ENCODE measurements at places on chromosomes 12 and 14. TPM values are rescaled to one million over a fixed set of nuclear protein-coding genes. Genes with fewer than 3 reads are reported as not detected.
A peak's percentile ranks its signal among the peaks of the same experiment; 100 is the strongest.

DNA sequence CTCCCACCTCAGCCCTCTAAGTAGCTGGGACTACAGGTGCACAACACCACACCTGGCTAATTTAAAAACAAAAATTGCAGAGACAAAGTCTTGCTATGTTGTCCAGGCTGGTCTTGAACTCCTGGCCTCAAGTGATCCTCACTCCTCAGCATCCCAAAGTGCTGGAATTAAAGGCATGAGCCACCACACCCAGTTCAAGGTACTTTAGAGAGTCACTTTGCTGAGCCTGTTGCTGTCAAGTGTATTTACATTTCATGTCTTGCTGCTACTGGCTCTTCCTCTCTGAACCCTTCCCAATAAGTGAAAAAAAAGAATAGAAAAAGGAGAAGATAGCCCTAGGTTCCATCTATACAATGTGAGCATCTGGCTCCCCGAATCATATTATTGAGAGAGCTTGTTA is 38.4 kb downstream of the SLCO1A2 start:
- H3K27ac ChIP-seq, result no peak overlapping the region
- no peak overlapping the region for H3K4me3 ChIP-seq
- no peaks in the 10 kb centered on the region for H3K27me3 ChIP-seq
- H3K36me3 ChIP-seq, result no peaks in the 10 kb centered on the region

Gene RAB15
- polyA plus RNA-seq, result 8.6 TPM

- H3K27me3 ChIP-seq, result no peaks in the 10 kb centered on the region
- H3K4me1 ChIP-seq, result no peaks in the 10 kb centered on the region
- no peak overlapping the region for H3K4me3 ChIP-seq
- DNase-seq, result no peak
These were observed 15.7 kb upstream of the BMAL2 start for GRCh38 chr12:27316947-27317346.

Gene ADCY6
- polyA plus RNA-seq, result 5.3 TPM

- peaks cover 39% of the 10 kb centered on the region for H3K4me1 ChIP-seq
- H3K4me3 ChIP-seq, result no peak overlapping the region
- DNase-seq, result no peak
- H3K27ac ChIP-seq, result peak overlapping the region; percentile 57
- H3K36me3 ChIP-seq, result peaks cover 2% of the 10 kb centered on the region
These were observed 7.2 kb downstream of the DMAC2L start for GRCh38 chr14:50319293-50319692.

Gene CCDC38
- not detected for polyA plus RNA-seq

- DNase-seq, result no peak
- no peaks in the 10 kb centered on the region for H3K27me3 ChIP-seq
- H3K4me3 ChIP-seq, result no peak overlapping the region
- H3K4me1 ChIP-seq, result no peaks in the 10 kb centered on the region
- no peaks in the 10 kb centered on the region for H3K36me3 ChIP-seq
These were observed 116.1 kb upstream of the FUT8 start for GRCh38 chr14:65296402-65296801.

- no peaks in the 10 kb centered on the region for H3K27me3 ChIP-seq
- H3K36me3 ChIP-seq, result peaks cover 2% of the 10 kb centered on the region
- H3K4me1 ChIP-seq, result no peaks in the 10 kb centered on the region
- no peak overlapping the region for H3K4me3 ChIP-seq
These were observed 145.4 kb downstream of the AEBP2 start for GRCh38 chr12:19584732-19585131.

DNA sequence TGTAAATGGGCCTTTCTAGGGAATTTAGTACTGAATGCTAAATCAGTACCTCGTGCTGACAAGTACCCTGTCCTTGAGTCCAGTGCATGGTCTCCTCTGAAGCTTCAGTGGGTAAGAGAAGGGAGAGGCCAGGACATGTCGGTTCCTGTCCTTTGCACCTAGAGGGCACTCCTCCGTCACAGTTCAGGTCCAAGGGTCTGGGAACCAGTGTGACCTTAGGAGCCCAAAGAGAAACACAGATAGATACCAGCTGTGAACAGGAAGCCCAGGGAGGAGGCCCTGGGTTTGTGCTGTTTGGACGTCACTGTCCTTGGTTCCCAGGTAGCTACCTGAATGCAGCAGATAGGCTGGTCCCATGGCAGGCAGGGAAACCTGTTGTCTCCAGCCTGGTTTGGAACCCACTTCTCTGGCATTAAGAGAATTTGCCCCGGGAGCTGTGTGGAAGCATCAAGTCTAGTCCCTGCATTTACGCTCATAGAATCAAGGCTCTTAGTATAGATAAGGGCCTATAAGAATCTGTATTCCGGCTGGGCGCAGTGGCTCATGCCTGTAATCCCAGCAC is 3.9 kb upstream of the FGF23 start:
- no peaks in the 10 kb centered on the region for H3K36me3 ChIP-seq
- no peak overlapping the region for H3K27ac ChIP-seq
- H3K4me3 ChIP-seq, result no peak overlapping the region
- H3K27me3 ChIP-seq, result peaks cover 2% of the 10 kb centered on the region
- no peak for DNase-seq
- H3K4me1 ChIP-seq, result no peaks in the 10 kb centered on the region

DNA sequence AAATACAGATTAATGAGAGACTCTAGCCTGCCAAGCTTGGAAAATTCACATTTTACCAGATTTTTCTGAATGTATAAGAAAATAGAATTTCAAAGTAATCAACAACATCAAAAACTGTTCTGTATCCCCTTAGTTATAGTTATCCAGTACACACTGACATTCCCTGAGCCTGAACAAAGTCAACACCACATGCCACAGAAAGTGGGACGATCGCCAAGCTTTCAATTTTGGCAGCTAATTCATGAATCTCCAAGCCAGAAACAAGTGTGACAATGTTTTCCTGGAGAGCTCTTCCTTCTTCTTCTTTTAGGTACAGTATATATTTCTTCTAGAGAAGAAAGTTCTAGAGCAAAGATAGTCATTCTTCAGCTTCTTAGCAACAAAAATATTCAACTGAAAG is 290.2 kb downstream of the PRKD1 start:
- H3K4me1 ChIP-seq, result no peaks in the 10 kb centered on the region
- H3K36me3 ChIP-seq, result no peaks in the 10 kb centered on the region
- no peak for DNase-seq
- no peak overlapping the region for H3K27ac ChIP-seq
- no peak overlapping the region for H3K4me3 ChIP-seq

Gene PMEL
- polyA plus RNA-seq, result 0.20 TPM

Gene KRT71
- not detected for polyA plus RNA-seq

DNA sequence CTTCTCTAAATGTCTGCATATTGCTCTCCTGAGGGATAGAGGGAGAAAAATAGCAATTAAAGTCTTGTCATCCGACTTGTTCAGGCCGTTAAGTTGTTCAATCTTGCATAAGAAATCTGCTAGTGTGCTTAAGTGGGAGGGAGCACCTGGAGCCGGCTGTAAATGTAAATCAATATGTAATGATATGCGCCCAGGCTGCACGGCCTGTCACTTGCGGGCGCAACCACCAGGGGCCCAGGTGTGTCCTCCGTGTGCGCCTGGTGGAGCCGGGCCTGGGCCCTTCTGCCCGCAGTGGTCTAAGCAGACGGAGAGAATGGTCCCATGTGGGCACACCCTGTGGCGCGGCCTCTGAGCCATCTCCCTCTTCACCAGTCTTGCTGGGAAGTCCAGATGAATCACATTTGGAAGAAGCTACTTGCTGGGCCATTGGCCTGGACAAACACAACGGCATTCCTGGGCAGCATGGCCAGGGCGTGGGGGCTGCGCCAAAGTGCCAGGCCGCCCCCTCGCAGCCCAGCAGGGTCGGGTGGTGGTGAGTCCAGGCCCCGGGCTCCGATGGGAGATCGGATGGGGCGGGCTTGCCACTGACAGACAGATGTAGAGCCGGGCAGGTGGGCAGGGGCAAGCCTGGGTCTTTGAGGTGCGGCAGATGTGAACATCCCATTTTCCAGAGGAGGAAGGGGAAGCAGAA is 193.3 kb upstream of the C14orf180 start:
- H3K27ac ChIP-seq, result no peak overlapping the region
- peaks cover 9% of the 10 kb centered on the region for H3K27me3 ChIP-seq
- H3K4me1 ChIP-seq, result no peaks in the 10 kb centered on the region
- no peaks in the 10 kb centered on the region for H3K36me3 ChIP-seq

Gene SLC6A13
- polyA plus RNA-seq, result 0.07 TPM

- no peaks in the 10 kb centered on the region for H3K4me1 ChIP-seq
- H3K27me3 ChIP-seq, result no peaks in the 10 kb centered on the region
- H3K36me3 ChIP-seq, result no peaks in the 10 kb centered on the region
These were observed 68.5 kb downstream of the NKX2-1 start for GRCh38 chr14:36451310-36452065.

- DNase-seq, result no peak
- no peaks in the 10 kb centered on the region for H3K27me3 ChIP-seq
These were observed 867.5 kb upstream of the TMEM132C start for GRCh38 chr12:127399451-127399850.

DNA sequence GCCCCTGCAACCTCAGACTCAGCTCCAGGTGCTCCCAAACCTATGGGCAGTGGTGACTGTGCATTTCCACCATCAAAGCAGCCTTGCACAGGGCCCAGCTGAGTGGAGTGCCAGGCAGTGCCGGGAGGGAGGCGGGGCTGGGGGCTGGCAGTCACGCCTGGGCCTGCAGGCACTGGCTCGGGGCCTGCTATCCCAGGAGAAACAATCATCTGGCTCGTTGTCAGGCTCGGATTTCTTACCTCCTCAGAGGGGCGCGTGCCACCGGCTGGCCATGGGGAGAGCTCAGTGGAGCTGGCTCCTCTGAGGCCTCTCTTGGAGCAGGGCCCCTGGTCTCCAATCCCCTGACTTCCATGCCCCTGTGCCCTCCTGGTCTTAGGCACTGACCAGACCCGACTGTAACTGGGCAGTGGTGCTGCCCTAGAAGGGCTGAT is 20.2 kb upstream of the PPP1R13B start:
- no peak for DNase-seq
- H3K4me1 ChIP-seq, result no peaks in the 10 kb centered on the region
- no peaks in the 10 kb centered on the region for H3K27me3 ChIP-seq
- H3K4me3 ChIP-seq, result no peak overlapping the region

- H3K27ac ChIP-seq, result peak overlapping the region; percentile 81
- no peak for DNase-seq
- H3K4me3 ChIP-seq, result no peak overlapping the region
- no peaks in the 10 kb centered on the region for H3K27me3 ChIP-seq
These were observed 157.6 kb downstream of the PRKCH start for GRCh38 chr14:61478971-61479473.

DNA sequence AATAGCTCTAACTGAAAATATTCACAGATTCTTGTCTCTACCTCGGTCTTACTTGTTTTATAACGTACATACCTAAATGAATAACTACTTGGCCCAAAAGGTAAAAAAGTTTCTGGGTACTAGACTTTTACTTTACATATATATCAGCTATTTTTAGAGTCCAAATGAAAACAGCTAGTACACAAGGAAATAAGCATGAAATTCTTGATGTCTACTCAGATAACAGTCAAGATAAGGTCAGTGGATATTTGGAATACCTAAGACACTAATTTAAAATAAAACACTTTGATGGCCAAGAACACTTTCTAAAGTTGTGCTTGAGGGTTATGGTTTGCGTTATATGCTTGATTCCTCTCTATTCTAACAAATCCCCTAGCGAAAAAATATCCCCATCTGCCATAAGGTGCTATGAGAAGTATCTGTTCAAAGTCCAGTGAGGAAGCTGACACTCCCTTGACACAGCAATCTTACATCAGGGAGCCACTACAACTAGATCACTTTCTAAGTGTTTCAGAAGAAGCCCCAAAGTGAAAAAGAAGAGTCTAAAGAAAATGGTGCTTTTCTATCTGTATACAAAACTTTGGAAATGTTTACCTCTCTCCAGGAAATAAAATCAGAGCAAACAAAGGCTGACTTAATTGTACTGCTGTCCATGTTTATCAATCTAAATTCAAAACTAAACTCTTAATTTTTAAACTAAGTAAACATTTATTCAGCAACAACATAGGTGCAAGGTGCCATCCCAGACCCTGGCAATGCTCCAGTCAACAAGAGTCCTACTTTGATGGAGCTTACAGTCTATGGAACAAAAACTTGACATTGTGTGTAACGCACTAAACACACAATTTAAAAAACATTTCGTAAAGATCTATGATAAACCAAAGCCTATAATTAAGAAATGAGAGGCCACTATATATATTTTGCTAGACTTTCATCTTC is 11.7 kb downstream of the PTPN21 start:
- no peak overlapping the region for H3K4me3 ChIP-seq
- H3K36me3 ChIP-seq, result peaks cover 35% of the 10 kb centered on the region
- H3K4me1 ChIP-seq, result peaks cover 30% of the 10 kb centered on the region
- no peaks in the 10 kb centered on the region for H3K27me3 ChIP-seq

DNA sequence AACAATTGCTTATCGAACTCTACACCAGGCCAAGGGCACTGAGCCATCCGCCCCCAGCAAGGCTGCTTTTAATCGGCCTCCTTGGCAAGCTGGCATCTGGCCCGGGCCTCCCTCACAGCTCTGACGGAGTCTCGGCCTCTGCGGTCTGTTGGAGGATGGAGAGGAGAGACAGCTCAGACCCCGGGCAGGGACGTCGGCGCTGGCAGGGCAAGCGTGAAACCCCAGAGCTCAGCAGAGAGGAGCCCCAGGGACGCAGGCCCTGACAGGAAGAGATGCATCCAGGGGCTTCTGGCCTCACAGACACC is 17.5 kb downstream of the CAMKK2 start:
- no peaks in the 10 kb centered on the region for H3K27me3 ChIP-seq
- no peak overlapping the region for H3K27ac ChIP-seq
- peaks cover 8% of the 10 kb centered on the region for H3K36me3 ChIP-seq
- DNase-seq, result peak; percentile 55
- no peaks in the 10 kb centered on the region for H3K4me1 ChIP-seq

DNA sequence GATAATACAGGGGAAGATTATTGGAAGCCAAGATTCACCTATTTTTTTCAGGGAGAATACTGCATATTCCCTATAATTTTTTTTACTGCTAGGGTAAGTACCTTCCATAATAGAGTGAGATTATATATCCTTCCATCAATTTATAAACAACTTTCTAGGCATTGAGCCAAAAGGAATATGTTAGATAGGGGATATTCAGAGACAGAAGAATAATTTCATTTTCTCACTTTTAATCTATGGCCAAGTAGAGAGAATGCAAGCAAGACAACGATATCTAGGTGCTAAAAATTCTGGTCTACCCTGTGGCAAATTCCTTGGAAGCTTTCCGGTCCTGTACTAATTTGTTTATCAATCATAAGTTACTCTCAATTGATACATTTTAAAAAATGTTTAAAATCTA is 69.7 kb upstream of the STAC3 start:
- H3K27me3 ChIP-seq, result no peaks in the 10 kb centered on the region
- no peaks in the 10 kb centered on the region for H3K36me3 ChIP-seq
- no peak overlapping the region for H3K27ac ChIP-seq
- no peak for DNase-seq
- no peaks in the 10 kb centered on the region for H3K4me1 ChIP-seq

DNA sequence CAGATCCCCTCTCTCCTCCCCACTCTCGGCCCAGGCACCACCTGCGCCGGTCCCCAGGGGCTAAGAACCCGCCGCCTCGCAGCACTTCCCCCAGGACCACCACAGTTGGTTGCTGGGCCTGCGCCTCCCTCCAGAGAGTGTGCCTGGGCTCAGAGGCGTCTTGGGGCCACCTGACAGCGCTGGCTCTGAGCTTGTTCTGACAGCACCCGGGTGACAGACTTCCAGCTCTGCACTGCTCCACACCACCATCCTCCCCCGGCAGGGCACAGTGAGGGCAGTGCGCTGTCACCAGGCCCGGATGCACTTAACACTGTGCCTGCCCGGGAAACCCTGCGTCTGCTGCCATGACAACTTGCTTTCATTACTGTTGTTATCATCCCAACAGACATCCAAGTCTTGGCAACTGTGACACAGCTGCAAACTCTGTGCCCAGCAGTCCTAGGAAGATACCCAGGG is 6.6 kb downstream of the BRF1 start:
- H3K27ac ChIP-seq, result no peak overlapping the region
- peaks cover 22% of the 10 kb centered on the region for H3K4me1 ChIP-seq
- peak; percentile 39 for DNase-seq
- no peak overlapping the region for H3K4me3 ChIP-seq

GRCh38 chr14:89504602-89505313 is 87.7 kb upstream of the FOXN3 start:
- H3K36me3 ChIP-seq, result no peaks in the 10 kb centered on the region
- H3K27ac ChIP-seq, result no peak overlapping the region
- no peak for DNase-seq
- no peaks in the 10 kb centered on the region for H3K27me3 ChIP-seq
- peaks cover 10% of the 10 kb centered on the region for H3K4me1 ChIP-seq

Data from psoas muscle (tissue), 8 donors.